Left renal pelvis (tissue), 4 donors: ENCODE measurements at places on chromosomes 7 and 10. TPM values are rescaled to one million over a fixed set of nuclear protein-coding genes. Genes with fewer than 3 reads are reported as not detected.

- no peak for DNase-seq
Observed at GRCh38 chr7:26580711-26581110, 283.7 kb downstream of the SKAP2 start.

DNA sequence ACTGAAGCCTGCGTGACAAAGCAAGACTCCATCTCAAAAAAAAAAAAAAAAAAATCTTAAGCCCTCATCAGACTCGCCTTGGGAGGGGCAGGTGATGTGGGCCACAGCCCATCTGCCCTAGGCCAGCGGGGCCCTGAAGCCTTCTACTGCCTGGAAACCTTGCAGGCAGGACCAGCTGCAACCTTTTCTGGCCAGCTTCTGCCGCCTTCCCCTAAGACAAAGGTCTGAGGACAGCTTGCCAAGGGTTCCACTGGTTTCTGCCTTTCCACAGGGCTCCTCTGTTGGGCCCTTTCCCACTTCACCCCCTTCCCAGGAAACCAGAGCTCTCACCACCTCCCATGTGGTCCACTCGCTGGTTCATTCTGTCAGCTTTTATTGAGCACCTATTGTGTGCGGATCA is 35.2 kb downstream of the UBTD1 start:
- no peak for DNase-seq

GRCh38 chr10:27743012-27743876 is 2.4 kb downstream of the MKX start:
- no peak for DNase-seq

GRCh38 chr10:110822035-110822711 is 49.6 kb upstream of the PDCD4 start:
- DNase-seq: no peak

GRCh38 chr7:44470135-44470479 is 20.4 kb downstream of the NUDCD3 start:
- DNase-seq: no peak

DNA sequence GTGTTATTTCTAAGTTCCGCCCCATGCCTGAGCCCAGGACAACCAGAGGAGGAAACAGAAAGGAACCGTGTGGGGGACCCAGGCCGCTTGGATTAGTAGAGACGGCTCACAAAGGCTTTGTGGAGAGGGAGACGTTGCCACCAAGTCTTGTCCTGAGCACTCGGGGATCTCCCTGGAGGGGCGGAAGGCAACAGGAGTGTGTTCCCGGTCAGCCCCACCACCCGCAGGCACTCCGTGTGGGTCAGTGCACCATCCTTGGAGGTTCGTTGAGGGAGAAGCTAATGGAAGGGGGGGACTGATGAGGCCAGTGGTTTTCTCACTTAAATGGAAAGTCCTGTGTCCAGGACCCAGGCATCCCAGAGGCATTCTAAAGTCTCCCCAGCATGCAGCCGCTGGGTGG is 26.7 kb upstream of the EN2 start:
- no peak for DNase-seq

- no peak for DNase-seq
Observed at GRCh38 chr7:6650521-6651011, 13.4 kb downstream of the ZNF316 start.

Gene TRIP6
- 70.4 TPM for polyA plus RNA-seq

Gene TMEM60
- 22.8 TPM for polyA plus RNA-seq

Gene ZFAND2A
- polyA plus RNA-seq: 24.0 TPM
